Naive thymus-derived CD8-positive, alpha-beta T cell (primary cell): ENCODE measurements at places on chromosomes 2 and 18.

DNA sequence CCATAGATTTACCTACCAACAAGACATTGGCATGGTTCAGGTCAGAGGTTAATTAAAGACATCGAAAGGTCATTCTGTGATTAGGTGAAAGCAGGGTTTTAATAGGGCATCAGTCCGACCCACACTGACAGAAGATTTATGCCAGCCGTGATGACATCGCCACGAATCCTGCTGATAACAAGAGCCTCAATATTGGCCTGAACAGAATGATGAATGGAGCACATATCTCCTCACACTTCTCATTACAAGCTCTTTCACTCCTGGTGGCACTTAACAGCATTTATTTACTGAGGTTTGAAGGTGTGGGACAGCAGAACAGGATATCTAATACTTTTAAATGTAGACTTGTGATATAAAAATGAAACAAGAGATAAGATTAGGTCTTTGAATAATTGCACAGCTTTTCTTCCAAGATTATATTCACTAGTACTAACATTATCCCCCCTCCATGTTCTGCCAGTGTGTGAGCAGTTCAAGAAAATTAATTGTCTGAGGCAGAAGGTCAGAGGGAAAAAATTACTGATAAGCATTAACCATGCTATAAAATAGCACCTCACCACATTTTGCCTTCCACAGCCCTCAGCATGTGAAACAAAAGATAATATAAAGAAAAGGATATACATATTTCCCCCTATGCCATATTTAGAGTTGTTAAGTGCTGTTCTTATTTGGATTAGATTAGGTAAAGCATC lies 23.1 kb upstream of the INSIG2 start:
- H3K27ac ChIP-seq = no peak overlapping the region
- DNase-seq = no peak
- no peaks in the 10 kb centered on the region for H3K36me3 ChIP-seq
- H3K4me1 ChIP-seq = no peaks in the 10 kb centered on the region

GRCh38 chr18:7301094-7301493 lies 70.2 kb downstream of the LRRC30 start:
- H3K4me3 ChIP-seq = no peak overlapping the region
- no peak for DNase-seq
- no peaks in the 10 kb centered on the region for H3K36me3 ChIP-seq

- no peak for DNase-seq
- H3K27ac ChIP-seq = peak overlapping the region; percentile 25
- H3K27me3 ChIP-seq = peaks cover 3% of the 10 kb centered on the region
Observed at GRCh38 chr2:219440388-219441256, 6.0 kb downstream of the SPEG start.

- no peak overlapping the region for H3K27ac ChIP-seq
- no peak for DNase-seq
- H3K27me3 ChIP-seq = no peaks in the 10 kb centered on the region
- H3K36me3 ChIP-seq = peaks cover 16% of the 10 kb centered on the region
- H3K4me3 ChIP-seq = no peak overlapping the region
Observed at GRCh38 chr2:151508519-151508918, 98.8 kb downstream of the RIF1 start.

- no peaks in the 10 kb centered on the region for H3K4me1 ChIP-seq
- no peak for DNase-seq
- no peak overlapping the region for H3K27ac ChIP-seq
- no peaks in the 10 kb centered on the region for H3K27me3 ChIP-seq
Observed at GRCh38 chr2:230042195-230042594, 26.5 kb downstream of the SLC16A14 start.

DNA sequence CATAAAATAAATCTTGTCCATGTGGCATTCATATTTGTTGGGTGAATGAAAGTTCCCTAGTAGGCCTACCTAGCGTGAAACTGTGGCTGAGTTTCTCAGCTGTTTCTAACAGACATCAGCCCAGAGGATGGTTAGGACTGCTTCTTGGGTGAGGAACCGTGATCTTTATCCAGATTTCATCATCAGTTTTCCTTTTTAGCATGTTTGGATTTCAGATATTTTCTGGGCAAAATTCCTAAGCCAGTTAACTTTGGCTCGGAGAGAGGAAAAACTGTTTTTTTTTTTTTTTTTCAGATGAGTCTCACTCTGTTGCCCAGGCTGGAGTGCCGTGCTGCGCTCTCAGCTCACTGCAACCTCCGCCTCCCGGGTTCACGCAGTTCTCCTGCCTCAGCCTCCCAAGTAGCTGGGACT lies 53.5 kb downstream of the DGKD start:
- H3K27me3 ChIP-seq = no peaks in the 10 kb centered on the region
- no peak for DNase-seq
- no peak overlapping the region for H3K4me3 ChIP-seq
- peaks cover 38% of the 10 kb centered on the region for H3K36me3 ChIP-seq

DNA sequence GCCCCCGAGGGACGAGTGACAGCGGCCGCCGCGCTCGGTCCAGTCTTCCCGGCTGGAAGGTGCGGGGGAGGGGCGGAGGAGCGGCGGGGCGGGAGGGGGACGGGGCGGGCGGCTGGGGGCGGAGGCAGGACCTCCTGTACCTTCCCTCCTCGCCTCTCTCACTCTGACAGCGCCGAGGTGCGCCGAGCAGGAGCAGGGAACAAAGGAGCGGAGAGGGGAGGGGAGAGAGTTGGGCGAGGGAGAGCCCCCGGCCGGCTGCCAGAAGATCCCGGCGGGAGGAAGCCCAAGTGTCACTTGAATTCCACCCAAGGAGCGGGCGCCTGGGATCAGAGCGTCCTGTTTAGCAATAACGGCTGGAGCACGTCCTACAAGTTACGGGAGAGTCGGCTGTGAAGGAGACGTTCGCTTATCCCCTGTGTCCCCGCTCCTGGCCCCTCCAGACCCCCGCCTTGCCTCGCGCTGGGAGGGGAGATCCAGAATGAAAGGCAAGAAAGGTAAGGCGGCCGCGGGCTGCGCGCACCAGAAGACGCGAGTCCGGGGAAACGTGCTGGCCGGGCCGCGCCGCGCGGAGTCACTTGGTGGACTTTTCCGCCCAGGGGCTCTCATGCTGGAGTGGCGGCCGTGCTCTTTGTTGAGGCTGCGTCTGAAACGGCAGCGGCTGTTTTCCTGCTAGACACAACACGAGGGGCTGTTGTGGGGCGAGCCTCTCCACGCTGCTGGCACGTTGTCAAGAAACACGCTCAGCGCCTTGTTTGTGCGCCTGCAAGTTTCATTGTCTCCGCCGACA lies at the start of gene TGIF1:
Gene TGIF1, plus strand, starts transcription at position 161 of the 787 bp plus-strand sequence. Its CDS starts 318 bp downstream, at position 479.
- peak within 1 kb of the TSS; percentile 100 for H3K27ac ChIP-seq
- peaks cover 37% of the 10 kb centered on the region for H3K4me1 ChIP-seq
- peak within 1 kb of the TSS; percentile 94 for H3K4me3 ChIP-seq
- DNase-seq = peak; percentile 82
- no peaks in the 10 kb centered on the region for H3K27me3 ChIP-seq

GRCh38 chr2:149692961-149693396 lies 105.4 kb upstream of the MMADHC start:
- peaks cover 5% of the 10 kb centered on the region for H3K27me3 ChIP-seq
- H3K36me3 ChIP-seq = no peaks in the 10 kb centered on the region
- H3K4me1 ChIP-seq = no peaks in the 10 kb centered on the region
- H3K4me3 ChIP-seq = no peak overlapping the region
- no peak for DNase-seq
- H3K27ac ChIP-seq = no peak overlapping the region

- no peak for DNase-seq
- no peaks in the 10 kb centered on the region for H3K4me1 ChIP-seq
- H3K27ac ChIP-seq = no peak overlapping the region
- H3K27me3 ChIP-seq = no peaks in the 10 kb centered on the region
- no peaks in the 10 kb centered on the region for H3K36me3 ChIP-seq
Observed at GRCh38 chr2:59195851-59196250, 954.7 kb upstream of the FANCL start.

DNA sequence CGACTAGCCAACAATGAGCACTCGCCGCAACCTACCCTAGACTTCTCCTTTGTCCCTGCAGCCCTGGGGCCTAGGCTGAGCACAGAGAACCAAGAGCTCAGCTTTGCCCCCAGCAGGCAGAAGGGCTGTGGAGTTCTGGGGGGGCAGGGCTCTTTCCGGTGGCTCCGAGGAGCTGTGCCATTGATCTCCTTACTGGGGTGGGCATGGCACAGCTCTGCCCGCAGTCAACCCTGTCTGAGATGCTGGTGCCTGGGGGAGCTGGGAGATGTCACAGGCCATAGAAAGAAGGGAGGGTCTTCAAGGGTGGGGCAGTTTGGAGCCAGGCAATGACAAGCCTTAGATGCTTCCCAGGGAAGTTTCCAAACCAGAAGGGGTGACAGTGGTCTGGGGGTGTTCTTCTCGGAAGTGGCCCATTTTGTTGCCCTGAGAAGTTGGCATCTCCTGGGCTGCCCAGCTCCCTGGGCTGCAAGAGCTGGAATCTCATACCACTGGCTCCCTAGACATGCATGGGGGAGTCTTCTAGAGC lies 14.1 kb upstream of the GPR55 start:
- peak overlapping the region; percentile 61 for H3K27ac ChIP-seq
- H3K27me3 ChIP-seq = peaks cover 1% of the 10 kb centered on the region
- no peak for DNase-seq
- peaks cover 11% of the 10 kb centered on the region for H3K4me1 ChIP-seq
- H3K36me3 ChIP-seq = peaks cover 9% of the 10 kb centered on the region
- H3K4me3 ChIP-seq = no peak overlapping the region

DNA sequence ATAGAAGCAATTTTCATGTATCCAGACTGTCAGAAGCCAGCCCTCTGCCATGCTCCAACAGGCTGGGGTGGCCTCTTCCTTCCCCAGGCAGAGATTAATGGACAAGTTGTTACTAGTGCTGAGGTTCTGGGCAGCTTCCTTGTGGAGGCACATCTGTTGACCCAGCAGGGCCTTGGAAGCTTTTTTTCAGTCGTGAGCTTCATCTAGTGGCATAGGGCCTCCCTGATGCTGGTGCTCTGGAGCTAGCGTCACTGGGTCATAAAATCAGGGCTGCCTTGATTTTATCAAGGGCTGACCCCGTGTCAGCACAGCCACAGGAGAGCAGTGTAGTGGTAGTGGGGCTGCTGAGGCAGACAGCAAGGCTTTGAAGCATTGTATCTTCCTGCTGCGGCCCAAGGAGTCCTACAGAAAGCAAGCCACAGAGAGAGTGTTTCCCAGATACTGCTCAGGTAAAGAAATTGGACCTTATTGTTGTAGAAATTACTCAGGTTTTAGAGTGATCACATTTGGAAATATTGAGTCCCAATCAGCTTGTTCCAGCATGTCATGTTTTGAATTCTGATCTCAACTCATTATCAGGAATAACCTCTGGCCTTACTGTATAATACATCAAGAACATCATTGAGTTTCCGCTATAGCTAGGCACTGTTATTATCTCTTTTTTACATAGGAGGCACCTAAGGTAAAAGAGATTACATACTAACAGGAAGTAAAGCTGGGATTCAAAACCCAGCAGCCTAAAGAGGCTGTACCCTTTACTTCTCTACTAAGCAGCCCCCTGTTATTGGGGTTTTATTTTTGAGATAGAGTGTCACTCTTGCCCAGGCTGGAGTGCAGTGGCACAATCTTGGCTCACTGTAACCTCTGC lies 92.3 kb upstream of the ALPP start:
- peak overlapping the region; percentile 93 for H3K27ac ChIP-seq
- H3K4me1 ChIP-seq = peaks cover 54% of the 10 kb centered on the region
- no peaks in the 10 kb centered on the region for H3K27me3 ChIP-seq
- H3K4me3 ChIP-seq = peak overlapping the region; percentile 26
- H3K36me3 ChIP-seq = peaks cover 2% of the 10 kb centered on the region

- DNase-seq = no peak
- peaks cover 27% of the 10 kb centered on the region for H3K4me1 ChIP-seq
- H3K36me3 ChIP-seq = peaks cover 10% of the 10 kb centered on the region
- peak overlapping the region; percentile 98 for H3K4me3 ChIP-seq
- H3K27ac ChIP-seq = peak overlapping the region; percentile 97
Observed at GRCh38 chr2:99140860-99141109, 722 bp upstream of the C2orf15 start.

GRCh38 chr2:21229302-21229701 lies 105.5 kb downstream of the TDRD15 start:
- no peaks in the 10 kb centered on the region for H3K4me1 ChIP-seq
- no peaks in the 10 kb centered on the region for H3K36me3 ChIP-seq
- DNase-seq = no peak
- no peaks in the 10 kb centered on the region for H3K27me3 ChIP-seq
- no peak overlapping the region for H3K4me3 ChIP-seq

DNA sequence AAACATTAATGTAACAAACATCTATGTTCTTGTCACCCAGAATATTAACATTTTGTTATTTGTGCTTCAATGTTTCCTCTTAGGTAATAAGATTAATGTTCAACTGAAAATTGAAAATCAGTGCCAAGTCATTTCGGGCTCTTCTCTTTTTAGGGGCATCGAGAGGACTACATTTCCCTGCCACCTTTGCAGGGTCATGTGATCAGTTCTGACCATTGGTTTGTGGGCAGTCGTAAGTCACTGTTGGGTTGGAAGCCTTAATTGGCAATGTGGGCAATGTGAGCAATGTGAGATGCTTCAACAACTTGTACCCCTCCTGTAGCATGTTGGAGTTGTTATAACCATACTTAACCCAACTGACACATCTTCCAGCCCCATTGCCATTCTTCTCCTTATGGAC lies 10.1 kb upstream of the CYRIA start:
- no peak overlapping the region for H3K4me3 ChIP-seq
- no peaks in the 10 kb centered on the region for H3K4me1 ChIP-seq
- no peak for DNase-seq
- H3K27me3 ChIP-seq = peaks cover 26% of the 10 kb centered on the region
- H3K36me3 ChIP-seq = no peaks in the 10 kb centered on the region

GRCh38 chr18:50249576-50249975 lies 16.7 kb downstream of the CFAP53 start:
- H3K27me3 ChIP-seq = no peaks in the 10 kb centered on the region
- no peaks in the 10 kb centered on the region for H3K4me1 ChIP-seq
- H3K36me3 ChIP-seq = no peaks in the 10 kb centered on the region
- DNase-seq = no peak

DNA sequence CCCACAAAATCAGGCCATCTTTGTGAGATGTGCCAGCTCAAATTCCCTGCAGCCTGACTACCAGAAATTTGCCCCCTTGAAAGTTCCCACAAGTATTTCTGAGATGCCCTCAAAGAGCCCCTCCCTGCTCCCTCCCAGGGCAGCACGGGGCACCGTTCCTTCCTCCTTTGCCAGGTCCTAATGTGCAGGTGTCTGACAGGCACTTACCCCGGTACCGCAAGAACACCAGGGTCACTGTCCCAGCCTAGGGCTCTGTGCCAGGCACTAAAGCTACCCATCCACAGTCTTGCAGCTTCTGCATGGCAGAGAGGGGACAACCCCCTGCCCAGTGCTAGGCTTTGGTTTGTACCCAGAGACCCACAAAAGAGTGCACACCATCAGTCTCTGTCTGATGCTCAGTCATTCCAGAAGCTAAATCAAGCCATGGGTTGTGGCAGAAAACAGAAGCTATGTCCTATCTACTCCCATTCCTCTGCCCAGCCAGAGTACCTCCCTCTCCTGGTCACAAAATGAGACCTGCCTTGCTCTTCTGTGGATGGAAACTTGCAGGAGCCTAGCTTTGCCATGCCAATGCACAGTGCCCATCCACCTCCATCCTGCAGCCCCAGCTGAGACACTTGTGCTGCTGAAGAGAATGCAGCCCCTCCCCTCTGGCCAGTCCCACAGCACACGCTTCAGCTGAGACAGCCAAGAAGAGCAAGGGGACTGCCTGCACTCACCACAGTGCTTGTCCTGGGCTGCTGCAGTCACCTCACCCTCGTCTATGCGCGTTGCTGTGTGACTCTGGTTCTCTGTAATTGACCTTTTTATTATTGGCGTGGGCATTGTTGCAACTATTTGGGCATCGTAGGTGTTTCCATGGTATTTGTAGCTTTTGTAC lies 48.7 kb downstream of the INPP5D start:
- peak overlapping the region; percentile 12 for H3K4me3 ChIP-seq
- peaks cover 78% of the 10 kb centered on the region for H3K4me1 ChIP-seq
- DNase-seq = no peak
- no peaks in the 10 kb centered on the region for H3K36me3 ChIP-seq
- no peaks in the 10 kb centered on the region for H3K27me3 ChIP-seq

GRCh38 chr2:29766191-29766590 lies 155.2 kb downstream of the ALK start:
- no peak overlapping the region for H3K27ac ChIP-seq
- H3K4me1 ChIP-seq = no peaks in the 10 kb centered on the region
- H3K36me3 ChIP-seq = no peaks in the 10 kb centered on the region
- peaks cover 17% of the 10 kb centered on the region for H3K27me3 ChIP-seq
- no peak overlapping the region for H3K4me3 ChIP-seq
